ENCODE measurements at places on chromosomes 5 and 9.

DNA sequence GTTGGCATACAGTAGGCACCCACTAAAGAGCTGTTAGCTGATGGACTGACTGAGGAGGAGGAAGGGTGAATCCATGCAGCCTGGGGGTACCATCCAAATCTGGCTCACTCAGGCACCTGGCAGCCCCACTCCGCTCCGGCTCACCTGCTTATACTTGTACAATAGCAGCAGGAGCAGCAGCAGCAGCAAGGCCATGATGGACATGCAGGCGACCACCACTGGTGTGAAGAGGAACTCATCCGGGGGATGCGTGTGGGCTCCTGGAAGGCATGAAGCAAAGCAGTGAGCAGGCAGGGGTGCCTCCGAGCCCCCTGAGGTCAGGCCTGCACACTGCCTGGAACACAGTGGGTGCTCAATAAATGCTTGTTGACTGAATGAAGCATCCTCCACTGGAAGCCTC, 18.3 kb downstream of the CSF1R start:
- DNase-seq = no peak

DNA sequence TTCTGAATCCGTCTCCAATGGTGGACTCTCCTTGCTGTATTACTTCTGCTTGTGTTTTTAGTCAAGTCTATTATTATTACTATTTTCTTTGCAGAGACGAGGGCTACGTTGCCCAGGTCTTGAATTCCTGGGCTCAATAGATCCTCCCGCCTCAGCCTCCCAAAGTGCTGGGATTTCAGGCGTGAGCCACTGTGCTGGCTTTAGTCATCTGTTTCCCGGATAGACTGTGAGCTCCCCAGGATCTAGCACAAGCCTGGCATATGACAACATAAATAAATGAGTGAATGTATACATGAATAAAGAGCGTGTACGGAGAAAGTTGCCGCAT, 439 bp upstream of the DDX46 start:
- no peak for DNase-seq

DNA sequence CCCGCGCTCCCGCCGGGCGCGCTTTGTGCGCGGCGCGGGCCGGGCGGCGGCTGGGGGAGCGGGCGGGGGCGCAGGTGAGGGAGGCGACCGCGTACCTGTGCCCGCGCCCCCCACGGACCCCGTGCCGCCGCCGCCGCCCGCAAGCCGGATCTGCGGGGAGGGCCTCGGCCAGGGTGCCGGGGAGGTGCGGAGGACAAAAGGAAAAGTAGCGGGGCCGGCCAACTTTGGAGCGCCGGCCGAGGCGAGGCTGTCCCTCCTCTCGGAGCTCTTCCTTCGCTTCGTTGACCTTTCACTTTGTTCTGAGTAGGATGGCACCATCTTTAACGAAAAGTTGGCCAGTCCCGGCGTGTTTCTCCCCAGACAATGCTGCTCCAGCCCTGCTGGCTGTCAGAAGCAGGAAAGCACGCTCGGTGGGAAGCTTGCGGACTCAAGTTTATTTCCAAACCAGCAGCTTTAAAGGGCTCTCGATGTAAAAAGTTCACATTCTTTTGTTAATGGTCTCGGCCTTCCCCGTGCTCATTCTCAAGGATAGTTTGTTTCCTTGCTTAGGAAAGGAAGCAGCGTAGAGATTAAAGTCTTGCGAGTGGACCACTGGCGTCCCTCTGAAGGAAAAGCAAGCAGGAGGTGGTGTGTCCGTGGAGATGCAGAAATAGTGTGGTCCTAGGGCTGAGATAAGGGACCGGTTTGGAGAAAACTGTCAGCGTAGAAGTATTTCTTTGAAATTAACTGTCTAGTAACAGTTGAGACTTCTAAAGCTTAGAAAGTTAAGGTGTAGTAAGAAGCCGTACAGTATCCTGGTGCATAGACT, 639 bp downstream of the EHMT1 start:
- peak; percentile 60 for DNase-seq

DNA sequence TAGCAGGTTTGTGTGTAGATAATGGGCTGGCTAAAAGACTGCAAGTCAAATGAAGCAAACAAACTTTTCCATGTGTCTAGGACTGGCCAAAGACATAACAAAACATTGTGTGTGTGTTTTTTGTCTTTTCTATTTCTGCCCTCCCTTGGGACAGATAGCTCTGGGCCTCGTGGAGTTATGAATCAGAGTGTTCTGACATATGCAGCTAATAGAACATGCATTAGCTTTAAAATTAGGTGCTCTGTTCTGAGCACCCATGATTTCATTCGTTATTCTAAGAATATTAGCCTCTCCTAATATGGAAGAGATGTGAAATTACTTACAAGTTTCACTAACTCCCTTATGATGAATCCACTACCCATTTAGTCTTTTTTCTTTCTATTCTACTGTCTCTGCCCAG, 367.3 kb upstream of the PAPPA start:
- no peak for DNase-seq

GRCh38 chr5:132103332-132103951, 29.9 kb downstream of the CSF2 start:
- DNase-seq = peak; percentile 88

DNA sequence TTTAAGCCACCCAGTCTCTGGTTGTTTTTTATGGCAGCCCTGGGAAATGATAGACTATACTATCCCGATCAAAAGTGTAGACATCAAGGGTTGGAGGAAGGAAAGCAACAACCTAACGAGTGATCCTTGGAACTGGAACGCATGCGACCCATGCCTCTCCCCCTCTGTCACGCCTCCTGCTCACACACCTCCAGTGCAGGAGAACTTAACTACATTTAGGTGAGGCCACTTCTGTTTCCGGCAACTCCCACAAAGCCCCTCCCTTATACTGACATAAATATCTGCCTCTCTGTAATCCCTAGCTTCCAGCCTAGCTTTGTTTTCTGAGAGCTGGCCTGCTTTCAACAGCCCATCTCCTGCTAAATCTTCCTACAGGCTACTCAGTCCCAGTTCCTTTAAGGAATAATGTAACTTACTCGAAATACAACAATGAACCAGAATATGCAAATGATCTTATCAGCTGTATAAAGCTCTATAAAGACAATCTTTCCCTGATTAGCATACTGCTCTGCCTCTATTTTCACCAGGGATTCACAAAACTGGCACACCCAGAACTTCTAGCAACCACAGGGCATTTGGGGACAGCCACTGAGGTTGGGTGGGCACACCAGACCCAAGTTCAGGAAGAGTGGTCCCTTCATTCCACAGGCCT, 73.9 kb downstream of the GABBR2 start:
- DNase-seq = no peak

DNA sequence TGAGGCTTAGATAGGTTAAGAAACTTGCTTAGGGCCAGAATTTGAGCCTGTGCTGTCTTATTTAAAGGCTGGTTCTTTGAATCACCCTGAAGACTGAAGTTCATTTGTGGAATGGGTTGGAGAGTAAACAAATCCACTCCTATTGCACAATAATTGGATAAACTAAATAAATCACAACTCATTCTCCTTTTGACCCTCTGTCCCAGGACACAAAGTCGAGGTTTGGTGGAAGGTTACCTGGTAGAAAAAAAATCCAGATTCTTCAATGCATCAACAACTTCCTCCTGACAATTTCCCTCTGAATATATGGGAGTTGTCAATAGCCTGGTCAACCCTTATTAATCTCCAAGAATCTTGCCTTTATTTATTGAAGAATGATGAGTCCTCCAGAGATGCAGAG, 28.9 kb downstream of the TBC1D2 start:
- DNase-seq = no peak

DNA sequence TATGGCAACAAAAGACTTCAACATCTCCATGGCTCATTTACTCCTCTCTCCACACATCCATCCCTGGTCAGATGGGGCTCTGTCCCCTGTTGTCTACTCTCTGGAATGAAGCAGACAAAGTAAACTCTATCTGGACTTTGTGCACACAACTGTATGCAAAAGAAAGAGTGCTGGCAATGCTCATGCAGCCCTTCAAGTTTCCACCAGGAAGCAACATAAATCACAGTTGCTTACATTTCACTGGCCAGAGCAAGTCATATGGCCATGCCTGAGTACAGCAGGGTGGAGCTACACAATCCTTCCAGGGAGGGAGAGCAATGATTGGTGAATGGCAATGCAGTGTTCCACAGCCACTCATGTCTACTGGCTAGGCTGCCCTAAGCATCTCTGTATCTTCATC, 12.4 kb upstream of the SHC3 start:
- no peak for DNase-seq

- peak; percentile 4 for DNase-seq
Observed at GRCh38 chr9:76037587-76038225, 147.2 kb downstream of the PCSK5 start.

GRCh38 chr9:97373331-97373730, 38.6 kb upstream of the TDRD7 start:
- DNase-seq = no peak

- DNase-seq = no peak
Observed at GRCh38 chr5:56064984-56065383, 70.2 kb upstream of the IL6ST start.

DNA sequence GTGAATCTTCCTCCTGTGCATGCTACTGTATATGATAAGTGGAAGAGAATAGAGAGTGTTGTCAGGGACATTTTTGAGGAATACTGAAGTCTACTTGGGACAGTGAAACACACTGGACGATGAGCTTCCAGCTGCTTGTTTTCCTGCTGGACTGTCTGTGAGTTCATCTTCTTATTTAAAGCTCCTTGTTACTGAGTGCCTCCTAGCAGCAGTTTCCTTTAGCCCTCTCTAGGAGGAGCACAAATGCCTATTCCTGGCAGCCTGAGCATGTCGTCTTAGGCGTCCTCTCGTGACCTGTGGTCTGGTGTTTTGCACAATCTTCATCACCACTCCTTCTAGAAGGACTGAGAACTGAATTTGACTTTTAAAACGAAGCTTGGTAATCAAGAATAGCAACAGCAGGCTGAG, 43.8 kb downstream of the ANKRD33B start:
- peak; percentile 63 for DNase-seq

- no peak for DNase-seq
Observed at GRCh38 chr9:73805853-73806458, 654.3 kb downstream of the ANXA1 start.

- no peak for DNase-seq
Observed at GRCh38 chr5:38497946-38498345, 58.5 kb downstream of the LIFR start.

DNA sequence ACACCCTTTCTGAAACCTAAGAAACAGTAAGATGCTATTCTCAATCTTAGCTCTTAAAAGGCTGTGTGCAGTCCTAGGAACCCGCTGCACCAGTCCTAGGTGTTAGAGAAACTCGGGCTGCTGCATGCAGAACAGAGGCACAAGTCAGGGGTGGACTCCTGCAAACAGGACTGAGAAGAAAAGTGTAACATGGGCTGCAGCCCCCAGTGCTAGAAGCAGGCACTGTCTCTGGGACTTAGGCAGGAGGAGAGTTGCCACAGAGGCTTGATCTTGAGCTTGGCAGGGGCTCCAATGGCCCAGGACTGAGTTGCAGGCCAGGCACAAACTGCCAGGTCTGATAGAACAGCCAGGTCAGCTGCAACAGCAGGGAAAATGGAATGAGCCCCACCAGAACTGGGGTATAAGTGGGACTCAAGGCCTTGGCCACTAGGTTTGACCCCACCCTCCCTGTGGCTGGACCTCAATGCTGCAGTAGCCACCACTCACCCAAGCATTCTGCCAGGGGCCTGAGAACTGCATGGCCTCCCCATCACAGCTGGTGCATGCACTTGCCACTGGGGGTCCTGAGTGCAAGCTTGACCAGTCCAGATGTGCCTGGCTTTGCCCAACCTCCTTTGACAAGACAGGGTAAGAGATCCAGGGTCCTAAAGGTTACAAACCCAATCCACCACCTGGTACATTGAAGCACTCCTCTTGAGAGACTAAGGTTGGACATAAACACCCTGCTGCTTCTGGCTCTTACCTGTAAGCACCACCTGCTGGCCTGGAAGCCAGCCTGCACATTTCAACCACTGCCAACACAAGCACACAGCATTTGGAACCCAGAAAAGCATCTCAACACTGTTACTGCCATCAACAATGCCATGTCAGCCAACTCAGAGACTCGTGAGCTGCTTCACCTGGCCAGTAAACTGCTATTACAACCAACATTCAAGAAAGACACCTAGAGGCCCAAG, 103.3 kb downstream of the FBXL17 start:
- DNase-seq = no peak

- DNase-seq = no peak
Observed at GRCh38 chr9:27659571-27659970, 86.3 kb upstream of the C9orf72 start.

- no peak for DNase-seq
Observed at GRCh38 chr5:154087260-154087659, 48.5 kb downstream of the MFAP3 start.

DNA sequence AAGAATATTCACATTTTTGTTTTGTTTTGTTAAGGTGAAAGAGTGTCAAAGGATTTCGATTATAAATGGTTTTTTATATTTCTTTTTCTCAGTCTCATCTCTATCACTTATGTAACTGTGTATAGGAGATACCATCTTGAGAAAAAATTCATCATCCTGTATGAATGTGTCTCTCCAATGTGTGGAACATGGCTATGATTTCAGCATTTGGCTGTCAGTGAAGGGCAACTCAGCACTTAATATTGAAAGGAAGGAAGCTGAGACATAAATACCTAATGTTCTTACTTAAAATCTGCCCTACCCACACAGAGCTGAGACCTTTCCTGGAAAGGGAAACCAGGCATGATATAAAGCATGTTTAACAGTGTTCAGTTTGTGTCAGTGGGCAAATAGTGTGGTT, 474.2 kb upstream of the RIOK2 start:
- no peak for DNase-seq

DNA sequence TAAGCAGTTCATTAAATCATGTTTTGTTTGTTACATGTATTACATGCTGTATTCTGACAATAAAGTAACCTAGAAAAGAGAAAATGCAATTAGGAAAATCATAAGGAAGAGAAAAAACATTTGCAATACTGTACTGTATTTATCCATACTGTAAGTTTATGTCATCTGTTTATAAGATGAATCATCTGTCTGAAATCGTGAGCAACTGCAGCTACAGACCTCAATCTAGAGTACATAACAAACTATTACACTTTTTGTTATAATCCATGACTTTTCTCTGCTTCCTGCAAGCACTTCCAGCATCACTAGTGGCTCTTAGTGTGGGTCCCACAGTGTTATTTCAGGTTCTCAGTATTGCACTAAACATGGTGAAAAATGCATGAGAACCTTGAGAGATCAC, 144.4 kb upstream of the NR4A3 start:
- DNase-seq = no peak

- no peak for DNase-seq
Observed at GRCh38 chr5:174533751-174534241, 190.6 kb upstream of the MSX2 start.

DNA sequence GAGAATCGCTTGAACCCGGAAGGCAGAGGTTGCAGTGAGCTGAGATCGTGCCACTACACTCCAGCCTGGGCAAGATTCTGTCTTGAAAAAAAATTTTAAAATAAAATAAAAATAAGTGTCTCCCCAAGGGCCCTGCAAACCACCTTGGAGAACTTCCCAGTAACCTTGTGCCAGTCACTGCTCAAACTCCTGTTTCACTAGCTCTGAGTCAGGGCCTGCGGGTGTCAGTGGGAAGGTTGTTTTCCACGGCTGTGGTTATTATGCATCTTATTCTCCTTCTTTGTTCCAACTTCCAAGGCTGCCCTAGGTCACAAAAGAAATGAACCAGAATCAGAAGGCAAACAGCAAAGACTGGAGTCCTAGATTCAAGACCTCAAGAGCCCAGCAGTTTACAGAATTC, 246.7 kb downstream of the ADAMTSL1 start:
- DNase-seq = no peak

- no peak for DNase-seq
Observed at GRCh38 chr9:130394814-130395470, 49.8 kb upstream of the ASS1 start.

All from RPMI8226 (cell line).